Upper lobe of left lung (tissue), 6 donors: ENCODE measurements at places on chromosomes 11 and 22. TPM values are rescaled to one million over a fixed set of nuclear protein-coding genes. Genes with fewer than 3 reads are reported as not detected.

GRCh38 chr22:46476547-46476941 is 60.9 kb downstream of the CELSR1 start:
- H3K36me3 ChIP-seq = no peaks in the 10 kb centered on the region
- no peaks in the 10 kb centered on the region for H3K4me1 ChIP-seq
- no peak for DNase-seq
- H3K27ac ChIP-seq = no peak overlapping the region

The MFRP gene
- not detected for total RNA-seq

DNA sequence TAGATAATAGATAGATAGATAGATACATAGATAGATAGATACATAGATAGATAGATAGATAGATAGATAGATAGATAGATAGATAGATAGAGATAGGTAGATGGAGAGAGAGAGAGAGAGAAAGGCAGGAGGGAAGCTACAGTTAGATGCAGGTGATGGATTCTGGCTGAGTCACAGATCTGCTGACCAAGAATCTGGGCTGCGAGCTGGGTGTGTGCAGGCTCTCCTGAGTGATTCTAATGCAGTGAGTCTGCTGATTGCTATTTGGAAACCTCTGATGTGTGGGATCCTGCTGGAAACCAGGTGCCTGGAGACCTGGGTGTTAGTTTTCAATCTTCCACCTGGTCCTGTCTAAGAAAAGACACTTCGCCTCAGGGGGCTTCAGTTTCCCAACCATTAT is 1441.8 kb downstream of the TBC1D22A start:
- no peaks in the 10 kb centered on the region for H3K36me3 ChIP-seq
- H3K27ac ChIP-seq = no peak overlapping the region
- no peak overlapping the region for H3K4me3 ChIP-seq
- no peak for DNase-seq
- no peaks in the 10 kb centered on the region for H3K27me3 ChIP-seq

GRCh38 chr11:2088284-2088683 is 50.9 kb downstream of the IGF2 start:
- H3K27me3 ChIP-seq = no peaks in the 10 kb centered on the region
- H3K27ac ChIP-seq = no peak overlapping the region
- peaks cover 9% of the 10 kb centered on the region for H3K4me1 ChIP-seq

DNA sequence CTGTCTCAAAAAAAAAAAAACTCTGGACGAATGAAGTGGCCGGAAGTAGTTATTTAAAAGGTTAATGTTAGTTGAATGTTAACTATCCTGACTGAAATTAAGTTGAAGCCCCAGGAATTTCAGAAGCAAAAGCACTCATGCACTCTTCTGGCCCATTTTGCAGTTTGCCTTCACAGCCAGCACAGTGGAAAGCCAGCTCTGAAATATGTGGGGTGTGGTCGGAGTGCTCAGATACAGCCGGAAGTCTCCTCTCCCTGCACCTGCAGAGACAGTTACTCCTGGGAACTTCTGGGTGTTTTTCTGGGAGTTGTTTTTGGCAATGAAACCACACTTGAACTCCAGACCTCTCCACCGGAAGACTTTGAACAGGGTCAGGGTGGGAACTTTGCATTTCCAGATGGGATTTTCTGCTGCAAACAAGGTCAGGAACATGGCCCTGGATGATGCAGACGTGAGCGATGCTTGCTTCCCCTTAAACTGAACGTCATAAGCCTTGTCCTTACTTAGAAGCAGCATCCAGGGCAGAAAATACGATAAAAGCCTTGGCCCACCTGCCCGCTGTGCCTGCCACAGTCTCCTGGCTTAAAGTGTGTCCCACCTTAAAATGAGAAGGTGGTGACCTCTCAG is 21.5 kb upstream of the CABP2 start:
- H3K36me3 ChIP-seq = no peaks in the 10 kb centered on the region
- no peak overlapping the region for H3K4me3 ChIP-seq
- peaks cover 4% of the 10 kb centered on the region for H3K4me1 ChIP-seq
- peak; percentile 30 for DNase-seq

- H3K36me3 ChIP-seq = no peaks in the 10 kb centered on the region
- no peak overlapping the region for H3K27ac ChIP-seq
- H3K4me1 ChIP-seq = peaks cover 14% of the 10 kb centered on the region
- H3K27me3 ChIP-seq = no peaks in the 10 kb centered on the region
- DNase-seq = no peak
- no peak overlapping the region for H3K4me3 ChIP-seq
Observed at GRCh38 chr11:13881226-13881905, 81.2 kb upstream of the SPON1 start.

The PNPLA5 gene
- not detected for total RNA-seq

The WBP2NL gene
- total RNA-seq = 2.0 TPM

The RFPL1 gene
- total RNA-seq = not detected

DNA sequence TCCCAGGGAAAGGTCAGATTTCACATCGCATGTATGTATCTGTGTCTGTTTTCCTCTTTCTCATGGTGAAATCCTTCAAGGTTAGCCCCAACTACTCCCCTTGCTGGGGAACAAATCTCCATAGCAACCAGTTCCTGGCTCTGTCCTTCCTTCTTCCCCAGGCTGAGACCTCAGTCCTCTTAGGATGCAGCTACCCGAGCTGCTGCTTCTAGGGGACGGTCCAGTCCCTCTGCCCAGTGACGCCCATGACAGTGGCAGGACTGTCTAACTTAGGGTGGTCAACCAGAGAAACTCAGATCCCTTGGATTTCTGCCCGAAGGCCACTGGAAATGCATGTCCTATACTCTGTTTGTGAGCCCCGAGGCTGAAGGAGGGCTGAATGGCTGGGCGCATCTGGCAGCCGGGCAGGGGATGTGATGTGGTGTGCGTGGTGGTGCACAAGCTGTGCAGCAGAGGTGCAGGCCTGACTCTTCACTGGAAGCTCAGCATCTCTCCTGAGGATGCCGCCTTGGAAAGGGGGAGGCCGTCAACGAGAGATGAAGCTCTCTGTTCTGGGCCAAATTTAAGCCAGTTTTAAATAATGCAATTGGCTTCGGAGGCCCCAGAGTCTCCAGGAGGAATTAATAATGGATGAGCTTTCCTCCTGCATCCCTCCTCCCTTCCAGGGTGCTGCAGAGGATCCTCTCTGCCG is 118.7 kb upstream of the B3GAT1 start:
- H3K27ac ChIP-seq = no peak overlapping the region
- no peaks in the 10 kb centered on the region for H3K4me1 ChIP-seq
- no peak overlapping the region for H3K4me3 ChIP-seq
- DNase-seq = no peak
- no peaks in the 10 kb centered on the region for H3K36me3 ChIP-seq
